ENCODE measurements at places on chromosomes 2 and 18. TPM values are rescaled to one million over a fixed set of nuclear protein-coding genes. Genes with fewer than 3 reads are reported as not detected.

The STARD6 gene
- 0.51 TPM for total RNA-seq

The ACVR2A gene
- 5.2 TPM for total RNA-seq

The PTPRN gene
- total RNA-seq: 0.49 TPM

The POMC gene
- total RNA-seq: 0.88 TPM

The PRSS56 gene
- total RNA-seq: not detected

The SLC16A14 gene
- 2.4 TPM for total RNA-seq

The PIEZO2 gene
- 0.78 TPM for total RNA-seq

The MDH1B gene
- 0.14 TPM for total RNA-seq

The ZAP70 gene
- not detected for total RNA-seq

The MTCL1 gene
- total RNA-seq: 11.8 TPM

The AMER3 gene
- not detected for total RNA-seq
